ENCODE measurements at places on chromosomes 13 and 19.

- no peak for DNase-seq
Measured at GRCh38 chr13:99974939-99975561, 3.5 kb upstream of the ZIC5 start.

DNA sequence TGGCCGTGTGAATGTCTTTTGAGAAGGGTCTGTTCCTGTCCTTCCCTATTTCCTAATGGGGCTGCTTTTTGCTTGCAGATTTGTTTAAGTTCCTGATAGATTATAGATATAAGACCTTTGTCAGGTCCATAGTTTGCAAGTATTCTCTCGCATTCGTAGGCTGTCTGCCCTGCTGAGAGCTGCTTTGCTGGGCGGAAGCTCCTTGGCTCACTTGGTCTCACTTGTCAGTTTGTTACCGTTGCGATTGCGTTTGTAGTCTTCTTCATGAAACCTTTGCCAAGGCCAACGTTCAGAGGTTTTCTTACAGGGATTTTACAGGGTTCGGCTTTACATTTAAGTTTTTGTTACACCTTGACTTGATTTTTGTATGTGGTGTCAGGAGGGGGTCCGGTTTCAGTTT is 44.0 kb upstream of the TFDP1 start:
- DNase-seq, result no peak

- DNase-seq, result no peak
Measured at GRCh38 chr19:38734426-38735256, 9.6 kb downstream of the CAPN12 start.

GRCh38 chr13:50576156-50576555 is 267.3 kb downstream of the DLEU7 start:
- DNase-seq, result no peak

DNA sequence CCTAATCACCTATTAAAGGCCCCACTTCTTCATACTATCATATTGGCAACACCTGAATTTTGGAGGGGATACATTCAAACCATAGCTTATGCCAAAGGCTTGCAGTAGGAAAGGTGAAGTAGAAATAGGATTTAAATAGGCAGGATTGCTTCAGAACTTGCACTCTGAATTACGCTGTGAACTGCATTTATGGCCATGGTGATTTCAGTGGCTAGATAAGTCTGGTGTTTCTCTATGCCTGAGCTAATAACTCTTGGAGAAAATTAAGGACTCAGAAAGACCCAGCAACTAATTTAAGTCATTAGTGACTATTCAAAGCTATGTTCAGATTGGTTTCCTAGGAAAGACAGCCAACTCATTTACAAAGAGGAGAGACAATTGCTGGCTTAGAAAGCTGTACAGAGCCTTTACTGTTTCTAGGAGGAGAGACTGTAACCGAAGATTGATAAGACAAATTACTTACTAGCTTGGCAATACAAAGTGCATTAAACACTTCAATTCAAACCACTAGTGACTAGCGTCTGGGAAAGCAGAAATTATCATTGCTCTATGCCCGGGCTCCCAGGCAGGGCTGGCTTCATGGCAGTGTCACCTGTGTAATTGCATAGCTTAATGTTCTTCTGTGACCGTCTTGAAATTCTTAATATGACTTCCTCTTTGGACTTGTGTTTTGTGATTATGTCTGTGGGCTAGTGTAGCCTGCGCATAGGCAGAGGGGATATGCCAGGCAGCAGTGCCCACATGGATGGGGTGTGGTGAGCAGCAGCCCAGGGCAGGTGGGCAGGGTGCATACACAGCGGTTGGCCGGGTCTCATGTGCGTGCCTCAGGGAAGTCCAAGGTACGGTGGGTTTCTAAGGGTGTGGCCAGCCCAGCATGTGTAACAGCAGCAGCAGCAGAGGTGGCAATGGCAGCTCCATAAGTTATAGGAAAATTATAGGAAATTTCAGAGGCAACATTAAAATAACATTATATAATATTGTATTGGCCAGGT is 60.1 kb downstream of the KL start:
- DNase-seq, result no peak

DNA sequence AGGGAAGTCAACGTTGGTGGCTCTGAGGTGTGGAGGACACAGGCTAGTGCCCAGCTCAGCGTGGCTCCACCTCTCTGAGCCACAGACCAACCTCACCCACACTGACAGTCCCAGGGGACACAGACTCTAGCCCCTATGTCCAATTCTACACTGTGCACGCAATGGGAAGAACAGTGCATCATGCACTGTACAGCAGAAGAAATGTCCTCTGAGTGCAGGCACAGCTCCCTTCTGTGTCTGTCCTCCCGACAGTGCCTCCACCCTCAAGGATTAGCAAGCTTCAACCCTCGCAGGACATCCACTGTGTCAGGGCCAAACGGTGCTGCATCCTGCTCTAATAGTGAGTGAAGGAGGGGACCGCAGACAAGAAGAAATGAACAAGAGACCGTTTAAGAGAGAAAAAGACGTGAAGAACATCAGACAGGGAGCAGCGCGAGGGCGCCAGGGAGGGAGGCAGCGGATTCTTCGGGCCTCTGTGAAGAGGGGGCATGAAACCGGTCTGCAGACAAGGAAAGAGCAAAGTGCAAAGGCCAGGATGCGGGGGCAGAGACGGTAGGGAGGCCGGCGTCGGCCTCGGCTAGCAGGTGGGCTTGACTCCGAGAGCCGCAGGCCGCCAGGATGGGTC is 681 bp downstream of the ZNF837 start:
- no peak for DNase-seq

DNA sequence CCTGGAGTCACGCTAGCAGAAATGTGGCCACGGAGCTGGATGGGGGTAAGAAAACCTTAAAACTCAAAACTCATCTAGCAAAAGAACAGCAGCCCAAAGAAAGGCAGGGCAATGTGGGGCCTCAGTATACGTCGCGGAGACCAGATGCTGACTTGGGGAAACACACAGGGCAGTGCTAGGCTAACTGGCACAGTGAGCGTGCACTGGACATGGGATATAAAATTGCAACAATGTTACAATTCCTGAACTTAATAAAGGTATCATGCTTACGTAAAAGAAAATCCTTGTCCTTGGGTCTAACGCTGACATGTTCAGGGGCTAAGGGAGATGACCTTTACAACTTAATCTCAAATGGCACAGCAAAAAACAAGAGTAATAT is 40.5 kb downstream of the COL4A1 start:
- DNase-seq, result no peak

DNA sequence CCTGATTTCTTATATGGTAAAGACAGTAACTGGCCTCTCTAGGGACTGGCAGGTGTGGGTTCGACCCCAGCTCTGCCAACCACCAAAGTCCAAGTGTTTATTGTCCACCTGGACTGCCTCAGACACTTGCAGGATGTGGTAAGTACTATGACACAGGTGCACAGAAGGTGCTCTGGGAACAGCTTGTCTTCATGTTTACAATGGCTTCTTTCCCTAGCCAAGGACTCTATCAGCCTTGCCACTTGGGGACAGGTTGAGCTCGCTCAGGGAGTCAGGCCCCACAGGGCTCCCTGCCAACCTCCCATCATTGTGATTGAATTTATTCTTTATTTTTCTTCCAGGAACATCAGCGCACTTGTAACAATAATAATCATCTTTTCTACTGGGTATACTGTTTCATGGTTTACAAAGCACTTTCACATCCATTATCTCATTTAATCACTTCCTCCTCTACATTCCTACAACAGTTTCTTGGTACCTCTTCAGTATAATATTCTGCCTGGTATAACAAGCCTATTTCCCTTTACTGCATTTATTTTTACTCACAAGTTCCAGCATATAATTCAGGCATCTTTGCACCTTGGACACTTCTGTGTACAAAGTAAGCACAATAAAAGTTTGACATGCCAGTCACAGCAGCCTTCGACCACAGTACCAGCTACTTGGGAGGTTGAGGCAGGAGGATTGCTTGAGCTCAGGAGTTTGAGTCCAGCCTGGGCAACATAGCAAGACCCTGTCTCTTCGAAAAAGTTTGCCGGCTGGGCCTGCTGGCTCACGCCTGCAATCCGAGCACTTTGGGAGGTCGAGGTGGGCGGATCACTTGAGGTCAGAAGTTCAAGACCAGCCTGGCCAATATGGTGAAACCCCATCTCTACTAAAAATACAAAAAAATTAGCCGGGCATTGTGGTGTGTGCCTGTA is 24.2 kb upstream of the GATAD2A start:
- DNase-seq, result no peak

DNA sequence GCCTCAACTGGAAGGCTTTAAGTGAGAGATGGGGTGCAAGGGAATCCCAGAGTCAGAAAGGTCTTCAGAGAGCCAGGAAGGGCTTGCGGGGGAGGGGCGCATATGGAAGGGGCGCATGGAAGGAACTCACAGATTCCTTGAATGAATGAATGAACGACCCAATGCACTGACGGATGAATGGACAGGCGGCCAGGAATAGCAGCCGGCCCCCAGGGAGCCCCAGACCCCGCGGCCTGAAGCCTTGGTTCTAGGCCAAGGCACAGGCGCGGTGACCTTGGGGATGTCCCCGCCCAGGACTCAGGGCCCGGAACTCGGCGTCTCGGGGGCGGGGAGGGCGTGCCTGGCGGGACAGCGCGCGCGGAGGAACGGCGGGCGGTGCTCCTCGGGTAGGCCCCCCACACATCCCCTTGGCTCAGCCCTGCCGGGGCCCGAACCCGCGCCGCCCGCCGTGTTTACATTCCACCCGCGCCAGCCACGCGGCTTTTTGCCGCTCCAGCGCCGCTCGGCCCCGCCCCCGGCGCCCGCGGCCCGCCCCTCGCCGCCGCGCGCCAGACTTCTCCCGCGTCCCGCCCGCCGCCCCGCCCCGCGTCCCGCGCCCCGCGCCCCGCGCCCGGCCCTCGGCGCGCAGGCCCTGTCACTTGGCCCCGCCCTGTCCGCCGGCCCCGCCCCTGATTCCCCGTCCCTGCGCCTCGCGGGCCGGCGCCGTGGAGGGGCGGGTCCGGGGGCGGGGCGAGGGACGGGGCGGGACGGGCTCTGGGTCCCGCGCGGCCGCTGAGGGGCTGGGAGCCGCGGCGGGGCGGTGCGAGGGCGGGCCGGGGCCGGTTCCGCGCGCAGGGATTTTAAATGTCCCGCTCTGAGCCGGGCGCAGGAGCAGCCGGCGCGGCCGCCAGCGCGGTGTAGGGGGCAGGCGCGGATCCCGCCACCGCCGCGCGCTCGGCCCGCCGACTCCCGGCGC is at the start of gene CCNE1:
CCNE1 (plus strand) TSS at position 867 of the 955 bp plus-strand sequence. CDS start 565 bp downstream, outside the sequence.
- DNase-seq, result peak; percentile 90

- DNase-seq, result no peak
Measured at GRCh38 chr13:85508683-85509329, 290.4 kb downstream of the SLITRK6 start.

GRCh38 chr13:77040076-77040475 is 13.1 kb upstream of the FBXL3 start:
- no peak for DNase-seq

DNA sequence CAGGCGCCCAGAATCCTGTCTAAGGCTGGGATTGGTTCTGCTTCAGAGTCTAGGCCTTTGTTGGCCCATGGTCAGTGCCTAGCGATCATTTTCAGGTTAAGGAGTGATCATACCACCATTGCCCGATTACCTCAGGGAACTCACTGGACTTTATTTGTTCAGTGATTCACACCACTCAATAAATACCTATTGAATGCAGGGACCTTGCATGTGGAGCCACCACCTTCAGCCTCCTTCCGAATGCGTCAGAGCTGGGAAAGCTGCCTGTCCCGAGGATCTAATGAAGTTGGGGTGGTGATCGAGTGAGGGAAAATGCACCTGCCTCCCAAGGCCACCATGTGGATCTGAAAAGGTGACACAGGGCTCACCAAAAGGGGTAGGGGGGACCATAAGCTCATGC is 40.0 kb upstream of the POU2F2 start:
- no peak for DNase-seq

- DNase-seq, result no peak
Measured at GRCh38 chr13:63595811-63596210, 2180.2 kb upstream of the PCDH20 start.

GRCh38 chr13:37910790-37911189 is 41.2 kb upstream of the TRPC4 start:
- DNase-seq, result no peak

DNA sequence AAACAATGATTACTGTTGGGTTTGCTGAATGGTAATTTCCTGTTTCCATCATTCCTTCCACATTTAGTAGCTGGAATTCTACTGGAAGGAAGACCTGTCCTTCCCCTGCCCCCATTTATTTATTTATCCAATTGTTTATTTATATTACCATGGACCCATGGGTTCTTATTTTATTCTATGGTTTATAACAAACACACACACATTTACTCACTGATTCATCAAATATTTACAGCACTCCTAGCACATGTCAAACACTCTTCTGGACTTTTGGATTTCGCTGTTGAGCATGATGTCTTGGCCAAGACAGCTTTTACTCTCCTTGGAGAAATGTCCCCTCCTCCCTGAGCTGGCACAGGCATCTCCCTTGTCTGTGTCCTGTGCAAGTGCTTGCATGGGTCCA is 227.8 kb upstream of the MAB21L1 start:
- DNase-seq, result no peak

GRCh38 chr19:12723641-12724426 is at the start of gene TNPO2:
TSS of gene TNPO2 (minus strand) at chr19:12723932. CDS start at chr19:12720977, 2,955 bp downstream.
- DNase-seq, result peak; percentile 51

DNA sequence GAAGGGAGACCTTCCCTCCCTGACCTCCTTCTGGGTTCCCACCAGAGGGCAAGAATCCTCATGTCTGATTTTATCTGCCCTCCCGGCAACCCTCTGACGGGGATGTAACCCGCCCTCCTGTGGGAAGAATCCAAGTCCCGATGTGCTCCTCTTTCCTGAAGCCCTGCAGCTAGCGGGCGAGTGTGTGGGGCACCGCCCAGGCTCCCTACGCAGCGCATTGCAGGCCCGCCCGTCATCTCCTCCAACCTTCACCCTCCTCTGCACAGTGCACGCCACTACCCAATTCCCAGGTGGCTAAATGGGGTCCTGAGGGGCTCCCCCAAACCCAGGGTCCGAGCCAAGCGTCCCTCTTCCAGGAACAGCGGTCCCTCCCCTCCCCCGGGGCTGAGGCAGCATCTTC is 7.3 kb downstream of the LAIR1 start:
- no peak for DNase-seq

DNA sequence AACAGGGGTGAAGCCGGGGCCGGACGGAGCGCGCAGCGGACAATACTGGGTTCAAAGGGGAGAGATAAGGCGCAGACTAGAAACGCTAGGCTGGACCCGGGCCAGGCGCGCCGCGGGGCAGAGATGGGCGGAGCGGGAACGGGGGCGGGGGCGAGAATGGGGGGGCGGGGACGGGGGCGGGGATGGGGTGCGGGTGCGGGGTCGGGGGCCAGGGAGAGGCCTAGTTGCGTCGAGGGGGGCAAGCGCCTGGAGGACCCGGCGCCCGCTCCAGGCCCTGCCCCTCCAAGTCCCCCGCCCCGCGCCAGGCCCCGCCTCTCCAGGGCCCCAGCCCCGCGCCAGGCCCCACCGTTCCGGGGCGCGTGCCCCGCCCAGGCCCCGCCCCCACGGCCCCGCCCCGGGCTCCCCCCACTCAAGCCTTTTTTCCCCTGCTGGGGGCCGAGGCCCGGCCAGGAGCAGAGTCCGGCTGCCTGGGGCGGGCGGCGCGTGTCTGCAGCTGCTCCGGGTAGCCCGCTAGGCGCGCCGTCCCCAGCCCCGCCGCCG is at the start of gene CERS4:
CERS4 (plus strand) TSS at position 449 of the 540 bp plus-strand sequence. CDS start 41,707 bp downstream, outside the sequence.
- DNase-seq, result peak; percentile 63

Measured in activated CD4-positive, alpha-beta T cell treated with anti-CD3 and anti-CD28 coated beads for 1 hour (primary cell).